ENCODE measurements at places on chromosomes 16 and 17. TPM values are rescaled to one million over a fixed set of nuclear protein-coding genes. Genes with fewer than 3 reads are reported as not detected.
A peak's percentile ranks its signal among the peaks of the same experiment; 100 is the strongest.

- no peak overlapping the region for H3K4me3 ChIP-seq
- no peak for DNase-seq
- peaks cover 40% of the 10 kb centered on the region for H3K36me3 ChIP-seq
- peaks cover 36% of the 10 kb centered on the region for H3K4me1 ChIP-seq
- no peaks in the 10 kb centered on the region for H3K27me3 ChIP-seq
These were observed 50.4 kb upstream of the BCAR1 start for GRCh38 chr16:75301804-75302203.

Gene HSPB9
- not detected for total RNA-seq

Gene KRTAP9-8
- total RNA-seq = not detected

Gene GFOD2
- total RNA-seq = 21.9 TPM

- H3K27me3 ChIP-seq = no peaks in the 10 kb centered on the region
- DNase-seq = peak; percentile 90
- H3K4me3 ChIP-seq = no peak overlapping the region
These were observed 42.3 kb upstream of the HNF1B start for GRCh38 chr17:37787055-37787757.

GRCh38 chr17:57534863-57535248 is 210.2 kb downstream of the CCDC182 start:
- peaks cover 3% of the 10 kb centered on the region for H3K36me3 ChIP-seq
- H3K4me1 ChIP-seq = peaks cover 44% of the 10 kb centered on the region
- no peak for DNase-seq
- H3K27ac ChIP-seq = no peak overlapping the region

Gene EVPL
- total RNA-seq = not detected

- no peak overlapping the region for H3K4me3 ChIP-seq
- no peaks in the 10 kb centered on the region for H3K27me3 ChIP-seq
- H3K27ac ChIP-seq = no peak overlapping the region
- no peaks in the 10 kb centered on the region for H3K36me3 ChIP-seq
- no peak for DNase-seq
- H3K4me1 ChIP-seq = no peaks in the 10 kb centered on the region
These were observed 217.8 kb upstream of the IRX5 start for GRCh38 chr16:54712866-54713265.

GRCh38 chr17:82246365-82247181 is 17.7 kb downstream of the SLC16A3 start:
- DNase-seq = no peak
- H3K4me1 ChIP-seq = peaks cover 38% of the 10 kb centered on the region
- H3K4me3 ChIP-seq = no peak overlapping the region

DNA sequence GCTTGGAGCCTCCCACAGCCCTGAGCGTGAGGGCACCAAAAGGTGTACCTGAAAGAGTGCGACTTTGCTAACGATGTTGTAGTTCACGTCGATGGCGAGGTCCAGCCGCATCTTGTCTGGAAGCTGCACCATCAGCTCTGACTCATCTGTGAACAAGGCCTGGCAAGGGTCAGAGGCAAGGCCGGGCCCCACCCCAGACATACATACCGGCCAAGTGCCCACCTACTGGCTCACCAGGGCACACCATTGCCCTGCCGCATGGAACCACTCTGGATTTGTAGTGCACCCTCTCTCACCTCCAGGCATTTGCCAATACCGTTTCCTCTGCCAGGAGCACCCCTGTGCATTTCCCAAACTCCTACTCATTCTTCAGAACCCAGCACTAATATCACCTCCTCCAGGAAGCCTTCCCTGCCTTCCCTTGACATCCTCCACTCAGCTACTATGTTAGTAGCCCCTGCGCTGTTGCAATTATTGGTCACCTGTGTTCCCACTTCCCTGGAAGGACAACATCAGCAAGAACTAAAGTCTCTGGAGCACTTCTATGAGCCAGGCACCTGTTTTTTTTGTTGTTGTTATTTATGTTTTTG is 69.4 kb downstream of the CNGB1 start:
- H3K27me3 ChIP-seq = peaks cover 48% of the 10 kb centered on the region
- H3K4me1 ChIP-seq = no peaks in the 10 kb centered on the region
- no peak overlapping the region for H3K27ac ChIP-seq
- no peak overlapping the region for H3K4me3 ChIP-seq
- DNase-seq = no peak

DNA sequence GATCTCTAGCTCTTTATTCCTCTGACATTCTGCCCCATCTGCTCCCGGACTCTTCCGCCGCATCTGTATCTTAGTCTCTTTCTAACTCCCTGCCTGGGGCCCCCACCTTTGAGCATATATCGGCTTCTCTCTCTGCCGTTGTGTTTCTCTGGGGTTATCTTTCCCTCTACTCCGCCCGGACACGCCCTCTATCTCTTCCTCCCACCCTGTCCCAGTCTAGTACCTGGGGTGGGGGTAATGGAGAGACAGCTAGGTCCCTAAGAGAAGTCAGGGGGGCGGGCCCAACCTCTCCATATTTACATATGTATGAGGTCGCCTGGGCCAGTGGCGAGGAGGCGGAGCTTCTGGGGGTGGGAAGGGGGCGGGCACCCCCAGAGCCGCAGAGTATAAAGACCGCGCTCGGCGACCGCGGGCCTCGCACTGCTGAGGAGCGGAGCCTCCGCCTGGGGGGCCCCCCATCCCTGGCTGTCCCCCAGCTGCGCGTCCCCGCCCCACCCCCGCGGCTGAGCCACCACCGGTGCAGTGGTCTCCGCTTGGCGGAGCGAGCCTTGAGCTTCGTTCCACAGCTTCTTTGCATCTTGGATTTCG is at the start of gene ATP1B2:
TSS of gene ATP1B2 (plus strand) at position 418 of the 588 bp plus-strand sequence. CDS start 593 bp downstream, outside the sequence.
- H3K36me3 ChIP-seq = no peaks in the 10 kb centered on the region
- no peak for DNase-seq
- H3K4me3 ChIP-seq = peak within 1 kb of the TSS; percentile 78
- peaks cover 47% of the 10 kb centered on the region for H3K27me3 ChIP-seq
- H3K4me1 ChIP-seq = peaks cover 16% of the 10 kb centered on the region
- no peak within 1 kb of the TSS for H3K27ac ChIP-seq

GRCh38 chr17:77375917-77376651 is 235.3 kb downstream of the SEC14L1 start:
- H3K27ac ChIP-seq = peak overlapping the region; percentile 90
- peaks cover 78% of the 10 kb centered on the region for H3K4me1 ChIP-seq
- H3K4me3 ChIP-seq = peak overlapping the region; percentile 96
- no peak for DNase-seq
- no peaks in the 10 kb centered on the region for H3K36me3 ChIP-seq
- no peaks in the 10 kb centered on the region for H3K27me3 ChIP-seq

DNA sequence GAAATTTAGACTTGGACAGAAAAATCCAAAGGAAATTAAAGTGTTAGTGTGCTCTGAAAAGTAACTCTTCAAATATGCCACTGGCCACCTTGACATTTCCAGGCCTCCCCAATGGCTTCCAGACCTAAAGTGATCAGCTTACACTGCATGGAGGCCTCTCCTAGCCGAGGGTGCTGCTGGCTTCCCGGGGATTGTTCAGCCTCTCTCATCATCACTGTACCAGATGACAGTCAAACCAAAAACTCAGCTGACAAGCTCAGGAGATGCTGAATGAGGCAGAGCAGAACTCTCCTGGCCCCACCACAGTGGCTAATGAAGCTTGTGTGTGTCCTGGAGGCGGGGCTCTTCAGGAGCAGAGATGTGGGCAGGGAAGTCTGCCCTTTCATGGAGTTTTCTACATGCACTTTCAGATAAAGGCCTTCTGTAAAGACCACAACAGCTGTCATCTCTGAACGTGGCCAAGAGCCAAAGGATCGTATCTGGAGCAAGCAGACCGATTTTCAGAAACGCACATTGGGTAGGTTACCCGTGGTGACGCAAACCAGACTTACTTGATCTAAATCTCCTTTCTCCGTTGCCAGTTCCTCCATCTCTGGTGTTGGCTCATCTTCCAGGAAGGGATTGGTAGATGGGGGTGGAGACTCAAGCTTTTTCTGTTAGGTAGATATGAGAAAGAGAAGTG is 113.3 kb downstream of the VPS53 start:
- peaks cover 23% of the 10 kb centered on the region for H3K4me1 ChIP-seq
- no peaks in the 10 kb centered on the region for H3K27me3 ChIP-seq
- H3K27ac ChIP-seq = no peak overlapping the region
- no peak for DNase-seq
- peaks cover 28% of the 10 kb centered on the region for H3K36me3 ChIP-seq

Gene DPEP1
- total RNA-seq = not detected

DNA sequence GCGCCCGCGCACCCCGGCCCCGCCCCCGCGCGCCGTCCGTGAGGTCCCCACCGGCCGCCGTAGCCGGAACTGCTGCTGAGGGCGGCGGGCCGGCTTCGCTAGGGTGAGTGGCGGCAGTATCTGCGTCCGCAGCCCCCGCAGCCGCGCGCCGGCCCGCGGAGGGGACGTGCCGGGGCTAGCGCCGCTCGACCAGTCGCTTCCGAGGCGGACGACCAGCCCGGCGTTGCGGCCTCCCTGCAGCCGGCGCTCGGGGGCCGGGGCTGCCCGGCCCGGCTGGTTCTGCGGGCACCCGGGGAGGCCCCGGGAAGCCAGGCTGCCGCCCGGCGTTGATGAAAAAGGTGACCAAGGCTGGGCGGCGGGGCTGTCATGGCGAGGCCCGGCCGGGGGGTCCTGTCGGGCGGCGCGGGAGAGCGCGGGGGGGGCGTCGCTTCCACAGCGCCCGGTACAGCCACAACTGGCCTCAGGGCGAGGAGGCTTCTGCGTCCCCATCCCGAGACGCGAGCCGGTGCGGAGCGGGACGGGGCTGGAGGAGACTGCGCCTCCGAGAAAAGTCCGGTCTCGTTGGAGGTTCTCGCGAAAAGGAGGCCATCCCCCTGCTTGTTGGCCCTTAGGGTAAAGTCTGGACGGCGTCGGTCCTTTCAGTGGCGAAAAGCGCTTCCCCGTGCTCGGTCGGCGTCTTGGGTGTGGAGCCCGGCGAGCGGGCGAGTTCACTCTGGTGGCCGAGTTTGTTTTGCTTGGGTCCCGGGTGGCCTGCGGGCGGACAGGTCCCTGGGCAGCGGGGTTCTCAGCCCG is at the start of gene CRAMP1:
TSS of gene CRAMP1 (plus strand) at position 41 of the 792 bp plus-strand sequence. CDS start 2,280 bp downstream, outside the sequence.
- H3K27ac ChIP-seq = peak within 1 kb of the TSS; percentile 98
- peaks cover 45% of the 10 kb centered on the region for H3K4me1 ChIP-seq
- no peaks in the 10 kb centered on the region for H3K27me3 ChIP-seq
- peaks cover 6% of the 10 kb centered on the region for H3K36me3 ChIP-seq
- no peak for DNase-seq

GRCh38 chr16:56470666-56471065 is 19.3 kb downstream of the OGFOD1 start:
- H3K4me1 ChIP-seq = peaks cover 3% of the 10 kb centered on the region
- DNase-seq = no peak
- no peaks in the 10 kb centered on the region for H3K27me3 ChIP-seq
- H3K27ac ChIP-seq = no peak overlapping the region

DNA sequence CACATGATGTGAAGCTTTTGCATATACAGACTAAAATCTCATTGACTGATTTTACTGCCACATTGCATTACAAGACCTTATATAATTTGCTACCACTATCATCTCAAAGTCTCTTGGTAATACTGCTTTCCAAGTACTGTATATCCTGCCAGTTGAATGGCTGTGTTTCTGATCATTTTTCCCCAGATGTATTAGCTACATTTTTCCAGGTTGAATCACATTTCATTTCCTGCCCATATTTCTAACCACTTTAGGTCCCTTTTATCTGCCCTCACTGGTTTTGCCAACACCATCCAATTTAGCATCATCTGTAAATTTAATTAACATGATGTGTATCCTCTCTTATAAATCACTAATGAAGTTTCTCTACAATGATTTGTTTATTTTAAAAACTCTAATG is 365.7 kb upstream of the PMFBP1 start:
- H3K27ac ChIP-seq = peak overlapping the region; percentile 91
- no peak overlapping the region for H3K4me3 ChIP-seq
- H3K27me3 ChIP-seq = no peaks in the 10 kb centered on the region

Gene CD300LB
- not detected for total RNA-seq

Gene SLC52A1
- total RNA-seq = not detected

DNA sequence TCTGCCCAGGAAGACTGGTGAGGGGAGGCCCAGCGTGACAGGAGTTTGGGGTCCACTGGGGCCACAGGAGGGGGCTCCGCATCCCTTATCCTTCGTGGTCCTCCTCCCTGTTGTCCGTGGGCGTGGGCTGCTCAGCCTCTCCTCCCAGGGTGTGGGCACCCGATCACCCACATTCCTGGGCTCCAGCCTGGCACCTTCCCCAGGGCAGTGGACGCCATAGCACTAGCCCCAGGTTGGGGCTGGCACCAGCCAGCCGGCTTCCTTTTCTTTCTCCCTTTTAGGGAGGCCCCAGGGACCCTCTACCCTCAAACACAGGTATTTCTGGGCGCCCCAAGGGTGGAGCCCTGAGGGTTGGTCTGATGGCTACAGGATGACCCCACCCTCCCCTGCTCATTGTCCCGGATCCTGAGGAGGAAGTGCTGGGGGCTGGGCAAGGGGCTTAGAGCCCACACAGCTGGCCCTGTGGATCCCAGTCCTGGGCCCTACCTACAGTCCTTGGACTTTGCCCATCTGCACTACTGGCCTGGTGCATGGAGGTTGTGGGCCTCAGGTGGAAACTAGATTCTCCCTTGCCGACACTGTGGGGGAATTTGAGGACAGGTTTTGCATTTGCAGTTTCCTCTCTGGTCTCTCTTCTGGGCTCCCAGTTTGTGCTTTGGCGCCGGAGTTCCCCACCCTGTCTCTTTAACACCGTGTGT is 1.1 kb downstream of the KIF1C start:
- peak overlapping the region; percentile 88 for H3K4me3 ChIP-seq
- H3K27me3 ChIP-seq = no peaks in the 10 kb centered on the region
- H3K4me1 ChIP-seq = peaks cover 23% of the 10 kb centered on the region
- H3K36me3 ChIP-seq = peaks cover 23% of the 10 kb centered on the region
- peak overlapping the region; percentile 47 for H3K27ac ChIP-seq

GRCh38 chr17:70137451-70138230 is 31.7 kb upstream of the KCNJ2 start:
- peak overlapping the region; percentile 49 for H3K4me3 ChIP-seq
- H3K27me3 ChIP-seq = no peaks in the 10 kb centered on the region
- no peak for DNase-seq
- no peaks in the 10 kb centered on the region for H3K36me3 ChIP-seq
- H3K4me1 ChIP-seq = peaks cover 19% of the 10 kb centered on the region

Gene KRTAP17-1
- not detected for total RNA-seq

GRCh38 chr17:45801421-45801820 is 17.3 kb downstream of the CRHR1 start:
- no peak overlapping the region for H3K4me3 ChIP-seq
- H3K27ac ChIP-seq = no peak overlapping the region
- H3K36me3 ChIP-seq = no peaks in the 10 kb centered on the region
- DNase-seq = no peak
